ENCODE measurements at places on chromosomes 1 and 21. TPM values are rescaled to one million over a fixed set of nuclear protein-coding genes. Genes with fewer than 3 reads are reported as not detected.

- DNase-seq: no peak
Observed at GRCh38 chr1:183841950-183842794, 37.3 kb downstream of the RGL1 start.

GRCh38 chr1:201715351-201715750 lies 113.6 kb upstream of the IPO9 start:
- DNase-seq: no peak

DNA sequence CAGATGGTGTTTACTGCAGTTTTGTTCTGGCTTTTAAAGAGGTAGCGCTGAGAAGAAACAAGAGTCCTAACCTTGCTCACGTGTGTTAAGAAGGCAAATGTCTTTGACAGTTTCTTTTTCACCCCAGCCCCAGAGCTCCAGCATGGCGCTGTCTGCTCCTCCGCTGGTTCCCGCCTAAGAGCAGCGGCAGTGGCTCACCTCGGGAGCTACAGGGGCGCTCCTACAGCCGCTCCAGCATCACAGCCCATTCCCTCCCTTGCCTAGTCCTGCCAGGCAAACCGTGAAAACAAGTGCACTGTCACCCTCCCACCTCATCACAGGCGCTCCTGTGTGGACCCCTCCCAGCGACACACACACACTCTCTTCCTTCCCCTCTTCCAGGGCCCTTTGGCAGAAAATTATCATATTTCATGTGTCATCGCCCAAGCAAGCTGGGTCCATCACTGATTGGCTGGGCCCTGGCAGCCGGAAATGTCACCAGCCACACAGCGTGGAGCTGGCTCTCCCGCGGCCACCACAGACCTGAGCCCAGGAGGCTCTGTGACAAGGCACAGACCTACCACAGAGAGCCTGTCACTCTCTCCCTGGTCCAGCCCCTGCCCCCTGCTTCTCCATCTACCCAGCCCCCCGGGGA lies 1.2 kb upstream of the HIVEP3 start:
- DNase-seq: no peak

DNA sequence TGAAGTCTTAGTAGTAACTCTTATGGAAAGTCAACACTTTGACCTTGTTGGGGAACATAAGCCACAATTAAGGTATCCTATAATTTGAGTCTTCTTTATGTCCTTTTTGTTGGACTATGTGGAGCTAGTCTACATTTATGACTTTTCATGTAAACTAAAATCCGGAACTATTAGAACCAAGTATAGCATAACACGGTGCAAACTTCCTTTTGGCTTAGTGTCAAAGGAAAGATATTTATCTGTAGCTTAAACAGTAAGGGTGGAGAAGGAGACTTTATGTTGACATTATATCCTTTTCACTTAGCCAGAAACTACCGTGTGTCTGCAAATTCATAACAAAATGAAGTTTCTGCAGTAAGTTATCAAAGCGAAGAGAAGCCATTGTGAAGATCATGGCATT lies 7.3 kb downstream of the UAP1 start:
- DNase-seq: no peak

DNA sequence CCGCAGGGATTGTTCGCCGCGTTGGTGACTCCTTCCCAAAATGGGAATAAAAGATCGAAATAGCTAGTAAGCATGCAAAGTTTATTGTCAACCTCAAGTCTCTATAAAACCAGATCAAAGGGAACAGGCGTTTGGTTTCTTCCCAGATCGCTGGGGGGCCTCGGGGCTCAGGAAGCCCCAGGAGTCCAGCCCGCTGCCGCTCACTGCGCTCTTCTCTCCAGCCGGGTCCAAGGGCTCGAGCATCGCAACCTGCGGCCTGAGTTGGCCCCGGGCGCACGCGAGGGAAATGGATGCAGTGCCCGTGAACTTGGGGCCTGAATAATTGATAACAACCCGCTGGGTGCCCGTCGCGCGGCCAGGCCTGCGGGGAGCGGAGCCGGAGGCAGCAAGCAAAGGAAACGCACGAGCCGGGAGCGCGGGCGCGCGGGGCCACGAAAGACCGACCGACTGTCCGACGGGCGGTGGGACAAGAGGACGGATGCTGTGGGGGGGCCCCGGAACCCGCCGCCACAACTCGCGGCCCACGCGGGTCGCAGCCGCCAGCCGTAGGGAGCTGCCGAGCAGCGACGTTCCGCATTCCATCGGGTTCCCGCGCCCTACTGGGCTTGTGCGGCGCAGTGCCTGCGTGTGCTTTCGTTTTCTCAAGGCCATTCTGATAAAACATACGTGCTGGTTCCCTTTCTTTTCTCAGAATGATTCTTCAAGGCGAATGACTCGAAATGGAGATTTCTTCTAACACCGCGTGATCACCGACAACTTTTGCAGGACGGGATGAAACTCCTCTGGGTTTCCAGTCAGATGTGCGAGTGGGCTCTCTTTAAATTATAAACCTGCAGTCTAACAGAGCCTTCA lies 14.0 kb upstream of the ALX3 start:
- no peak for DNase-seq

DNA sequence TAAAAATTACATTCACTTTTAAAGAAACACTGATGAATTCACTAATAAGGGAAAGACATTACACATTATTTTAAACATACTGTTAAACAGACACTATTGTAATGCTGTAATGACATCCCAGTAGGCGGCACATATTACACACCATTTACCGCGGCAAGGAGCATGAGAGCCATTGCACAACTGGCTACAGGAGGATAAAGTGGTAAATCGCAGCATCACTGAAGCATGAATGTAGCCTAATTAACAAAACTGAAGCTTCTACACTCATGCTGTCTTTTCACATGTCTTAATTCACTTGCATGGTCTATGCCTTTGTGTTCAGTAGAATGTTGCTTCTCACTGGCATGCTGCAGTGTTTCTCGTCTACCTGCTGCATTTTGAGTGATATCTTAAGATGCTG lies 1046.0 kb downstream of the MRPL39 start:
- DNase-seq: no peak

GRCh38 chr1:11279630-11280029 lies 6.6 kb downstream of the UBIAD1 start:
- no peak for DNase-seq

DNA sequence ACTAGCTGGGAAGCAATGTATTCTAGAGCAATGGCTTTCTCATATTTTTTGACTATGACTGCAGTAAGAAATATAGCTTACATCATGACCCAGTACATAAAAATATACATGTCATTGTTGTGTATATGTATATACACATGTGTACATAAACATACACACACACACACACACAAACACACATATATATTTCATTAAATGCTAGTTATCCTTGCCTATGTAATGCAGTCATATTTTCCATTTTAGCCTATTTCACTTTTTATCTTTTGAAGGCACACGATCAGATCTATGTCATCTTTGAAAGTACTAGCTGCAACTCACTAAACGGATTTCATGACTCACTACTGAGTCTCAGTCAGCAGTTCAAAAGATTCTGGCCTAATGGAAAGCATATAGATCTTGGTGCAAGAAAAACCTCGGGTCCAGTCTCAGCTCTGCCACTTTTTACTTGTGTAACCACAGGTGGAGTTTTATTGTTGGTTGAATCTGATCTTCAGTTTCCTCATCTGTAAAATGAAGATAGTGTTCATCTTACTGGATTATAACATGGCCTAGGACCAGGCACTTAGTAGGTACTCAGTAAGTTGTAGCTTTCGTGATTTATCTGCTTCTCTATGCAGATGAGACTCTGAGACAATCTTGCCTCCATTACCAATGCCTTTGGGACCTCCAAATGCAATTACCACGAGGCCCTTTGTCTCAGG lies 325.6 kb downstream of the RRAGC start:
- DNase-seq: no peak

- no peak for DNase-seq
Observed at GRCh38 chr1:100628631-100629081, 90.7 kb downstream of the GPR88 start.

GRCh38 chr21:43842742-43843141 lies 22.3 kb upstream of the AGPAT3 start:
- no peak for DNase-seq

DNA sequence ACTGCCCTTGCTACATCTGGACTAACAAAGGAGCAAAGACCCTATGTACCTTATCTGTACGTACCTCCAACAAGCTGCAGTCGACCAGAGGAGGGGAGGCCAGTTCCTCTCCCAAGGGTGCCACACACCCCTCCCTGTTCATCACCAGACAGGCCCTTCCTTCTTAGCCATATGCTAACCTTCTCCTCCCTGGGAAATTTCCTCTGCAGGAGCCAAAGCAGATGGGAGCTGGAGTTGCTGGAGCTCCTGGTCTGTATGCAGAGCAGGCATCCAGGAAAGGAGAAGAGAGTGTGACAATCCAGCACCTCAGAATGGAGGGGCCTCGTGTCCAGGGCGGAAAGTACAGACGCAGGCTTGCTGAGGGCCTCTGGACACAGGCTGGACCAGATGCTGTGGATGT lies 48.5 kb downstream of the C8B start:
- DNase-seq: no peak

DNA sequence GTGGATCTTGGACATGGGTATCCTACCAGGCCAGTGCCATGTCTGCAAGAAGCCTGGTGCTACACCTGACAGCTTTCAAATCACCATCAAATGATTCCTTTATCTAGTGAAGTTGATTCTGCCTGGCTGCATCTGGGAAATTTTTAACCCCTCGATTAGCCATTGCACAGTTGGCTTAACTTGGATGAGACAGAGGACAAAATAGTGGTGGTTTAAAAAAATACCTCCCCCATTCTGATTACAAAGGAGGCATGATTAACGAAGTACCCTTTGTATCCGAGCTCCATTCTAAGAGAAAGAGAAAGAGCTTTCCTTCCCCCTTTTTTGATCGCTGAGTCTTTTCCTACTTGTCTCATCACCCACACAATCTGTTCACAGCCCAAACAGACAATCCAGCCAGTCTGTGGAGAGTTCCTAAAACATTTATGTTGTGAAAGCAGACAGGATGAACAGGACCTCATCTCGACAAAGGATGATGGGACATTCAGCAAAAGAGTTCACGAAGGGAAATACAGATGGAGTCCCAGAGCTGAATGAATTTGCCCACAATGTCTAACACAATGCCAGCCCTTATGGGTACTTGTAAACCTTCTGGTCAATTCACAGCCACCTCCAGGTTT lies 20.5 kb downstream of the WLS start:
- DNase-seq: no peak

GRCh38 chr1:164685266-164686035 lies 126.5 kb downstream of the PBX1 start:
- DNase-seq: no peak

- DNase-seq: no peak
Observed at GRCh38 chr21:15676935-15677334, 52.8 kb upstream of the USP25 start.

DNA sequence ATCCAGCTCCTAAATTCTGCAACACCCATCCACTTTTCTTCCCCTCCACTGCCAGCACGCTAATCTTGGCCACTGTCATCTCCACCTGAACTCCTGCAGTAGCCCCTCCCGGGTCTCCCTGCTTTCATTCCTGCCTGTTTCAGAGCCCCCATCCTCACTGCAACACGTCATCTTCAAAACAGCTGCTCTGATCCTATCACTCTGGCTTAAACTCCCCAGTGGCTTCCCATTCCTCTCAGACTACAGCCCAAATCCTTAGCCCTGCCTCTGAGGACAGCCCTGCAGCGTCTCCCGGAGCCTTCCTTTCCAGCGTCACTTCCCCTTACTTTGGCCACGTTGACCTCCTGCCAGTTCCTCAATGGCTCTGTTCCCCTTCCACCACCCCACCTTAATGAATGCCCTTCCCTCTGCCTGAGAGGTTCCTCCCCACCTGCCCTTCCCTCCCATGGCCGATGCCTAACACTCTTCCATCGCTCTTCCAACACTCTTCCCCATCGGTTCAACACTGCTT lies 22.9 kb upstream of the IFNAR2 start:
- no peak for DNase-seq

DNA sequence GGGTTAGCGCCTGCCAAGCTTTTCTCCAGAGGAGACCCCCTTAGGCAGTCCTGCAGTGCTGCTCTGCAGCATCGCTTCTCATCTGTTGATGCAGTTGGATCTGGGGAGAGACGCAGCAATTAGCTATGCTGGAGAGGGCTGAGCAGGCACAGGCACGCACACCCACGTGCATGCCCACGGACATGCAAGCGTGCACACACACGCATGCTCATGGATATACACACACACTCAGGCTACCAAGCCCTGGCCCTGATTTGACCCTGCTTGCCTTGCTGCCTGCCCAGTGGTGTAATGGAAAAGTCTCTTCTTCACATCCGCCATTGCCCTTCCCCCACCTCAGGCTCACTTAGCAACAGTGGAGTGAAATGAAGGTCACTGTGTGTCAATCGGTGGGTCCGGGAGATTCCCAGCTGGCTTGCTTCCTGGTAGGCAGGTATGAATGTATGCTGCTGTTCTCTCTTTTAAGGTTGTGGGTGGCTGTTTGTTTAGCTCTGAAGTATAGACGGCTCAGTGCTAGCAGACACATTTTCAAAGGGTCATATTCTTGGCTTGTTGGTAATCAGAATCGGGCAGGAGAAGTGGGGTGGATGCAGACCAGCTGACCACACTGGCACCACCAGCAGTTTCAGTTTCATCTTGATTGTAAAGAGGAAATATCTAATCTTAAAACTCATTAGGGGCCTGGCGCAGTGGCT lies 9.5 kb downstream of the ATP1B1 start:
- DNase-seq: peak; percentile 92

GRCh38 chr1:71037829-71038620 lies 9.6 kb downstream of the PTGER3 start:
- DNase-seq: no peak

- DNase-seq: no peak
Observed at GRCh38 chr1:83593073-83593472, 405.9 kb downstream of the TTLL7 start.

DNA sequence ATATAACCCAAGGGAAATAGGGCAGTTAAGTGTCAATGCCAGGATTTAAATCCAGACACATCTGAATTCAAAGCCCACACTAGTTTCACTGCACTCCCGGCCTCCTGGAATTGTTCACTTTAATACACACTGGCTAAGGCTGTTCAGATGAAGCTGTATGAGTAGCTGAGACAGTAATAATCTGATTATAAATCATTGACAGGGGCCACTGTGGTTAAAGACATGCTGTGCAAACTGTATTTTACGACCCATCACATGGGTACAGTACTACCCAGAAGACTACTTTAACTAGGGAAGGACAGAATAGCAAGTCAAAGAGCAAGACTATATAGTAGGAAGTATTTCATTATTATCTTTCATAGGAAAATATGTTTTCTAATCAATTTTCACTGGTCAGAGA lies 16.1 kb upstream of the NTNG1 start:
- DNase-seq: no peak

DNA sequence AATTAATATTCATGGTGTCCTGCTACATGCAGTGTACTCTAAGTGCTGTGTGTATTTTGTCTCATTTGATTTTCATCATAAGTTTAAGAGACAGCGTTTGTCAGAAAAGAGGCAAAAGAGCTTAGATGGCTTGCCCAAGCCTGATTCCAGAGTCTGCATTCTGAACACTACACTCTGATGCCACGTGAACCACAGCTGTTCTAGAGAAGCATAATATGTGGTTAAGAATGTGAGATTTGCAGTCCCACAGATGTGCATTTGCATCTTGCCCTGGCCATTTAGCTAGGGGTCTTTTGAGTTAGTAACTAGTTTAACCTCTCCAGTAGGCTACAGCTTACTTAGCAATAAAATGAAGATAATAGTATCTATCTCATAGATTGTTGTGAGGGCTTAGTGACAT lies 9.2 kb upstream of the GADD45A start:
- DNase-seq: no peak

The ANGPTL3 gene
- polyA plus RNA-seq: not detected

The DHDDS gene
- polyA plus RNA-seq: 28.6 TPM

The HES5 gene
- polyA plus RNA-seq: 0.91 TPM

The ERICH3 gene
- polyA plus RNA-seq: not detected

The IL19 gene
- not detected for polyA plus RNA-seq

The IFI44 gene
- polyA plus RNA-seq: 48.5 TPM

The HCRTR1 gene
- polyA plus RNA-seq: not detected

All from foreskin keratinocyte (primary cell).